ENCODE measurements at places on chromosomes 6 and 20.

DNA sequence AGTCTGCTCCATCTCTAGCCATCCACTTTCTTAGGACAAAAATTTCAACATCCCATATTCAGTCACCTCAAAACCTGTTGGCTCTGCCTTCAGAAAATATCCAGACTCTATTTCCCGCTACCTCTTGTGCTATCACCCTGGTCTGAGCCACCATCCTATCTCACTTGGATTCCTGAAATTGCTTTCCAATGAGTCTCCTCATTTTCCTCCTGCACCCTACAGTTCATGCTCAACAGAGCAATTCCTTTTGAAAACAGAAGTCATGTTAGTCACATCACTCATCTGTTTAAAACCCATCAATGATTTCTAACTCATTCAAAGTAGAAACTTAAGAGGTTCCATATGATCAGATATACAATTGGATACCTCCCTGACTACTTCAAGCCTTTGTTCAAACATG lies 229.9 kb downstream of the ADGRG6 start:
- DNase-seq, result no peak

DNA sequence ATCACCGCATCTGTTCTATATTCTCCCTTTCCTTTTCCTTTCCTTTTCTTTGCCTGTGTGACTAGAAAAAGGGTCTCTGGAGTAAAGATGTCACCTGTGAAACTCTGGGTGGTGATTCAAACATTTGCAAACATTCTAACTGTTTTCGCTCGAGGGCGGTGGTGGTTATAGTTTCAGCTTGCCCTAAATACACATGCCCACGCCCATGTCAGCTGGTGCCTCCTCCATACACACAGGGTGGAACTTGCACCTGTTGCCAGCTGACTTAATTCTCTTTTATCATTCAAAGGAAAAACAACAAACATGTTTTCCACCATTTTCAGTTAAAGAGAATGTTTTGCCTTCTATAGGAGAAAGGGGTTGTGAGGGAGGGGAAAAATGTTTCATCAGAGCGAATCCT lies 381.9 kb upstream of the ARID1B start:
- DNase-seq, result no peak

GRCh38 chr6:52566853-52567279 lies 10.0 kb downstream of the TRAM2 start:
- DNase-seq, result no peak

- peak; percentile 83 for DNase-seq
Observed at GRCh38 chr6:37210313-37210968, 40.5 kb downstream of the PIM1 start.

- no peak for DNase-seq
Observed at GRCh38 chr6:41197234-41197633, 3.7 kb downstream of the TREML2 start.

DNA sequence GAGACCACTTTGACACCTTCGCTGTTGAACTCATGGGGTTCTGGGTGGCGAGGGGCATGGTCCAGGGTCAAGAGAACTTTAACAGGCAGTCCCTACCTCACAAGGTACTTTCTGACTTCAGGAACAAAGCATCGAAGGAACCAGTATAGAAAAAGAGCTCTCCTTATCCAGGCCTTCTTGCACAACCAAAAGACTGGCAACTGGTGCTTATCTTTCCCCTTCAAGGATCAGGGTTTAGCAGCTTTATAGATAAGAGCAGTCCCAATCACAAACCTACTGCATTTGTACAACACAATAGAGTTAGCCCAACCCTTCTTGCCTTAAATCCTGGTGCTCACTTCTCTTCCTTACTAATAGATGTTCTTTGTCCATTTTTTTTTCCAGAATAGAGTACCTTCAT lies 116.3 kb downstream of the SNX5 start:
- no peak for DNase-seq

DNA sequence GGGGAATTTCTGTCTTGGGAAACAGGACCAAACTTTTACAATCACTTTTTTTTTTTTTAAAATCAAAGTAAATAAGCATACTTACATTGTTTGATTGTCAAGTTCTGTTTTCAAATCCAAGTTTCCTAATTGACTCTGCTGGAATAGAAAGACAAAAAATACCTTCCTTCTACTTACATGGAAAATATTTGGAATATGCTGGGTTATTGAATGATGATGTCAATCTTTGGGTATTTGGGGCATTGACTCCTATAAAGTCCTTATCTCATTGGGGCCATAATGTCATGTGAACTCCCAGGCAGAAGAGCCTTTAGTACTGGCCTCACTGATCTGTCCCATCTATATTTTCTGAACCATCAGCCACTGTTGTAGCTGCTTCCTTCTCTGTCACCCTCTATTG lies 122.6 kb upstream of the NOX3 start:
- DNase-seq, result no peak
